ENCODE measurements at places on chromosomes 6 and 20.

DNA sequence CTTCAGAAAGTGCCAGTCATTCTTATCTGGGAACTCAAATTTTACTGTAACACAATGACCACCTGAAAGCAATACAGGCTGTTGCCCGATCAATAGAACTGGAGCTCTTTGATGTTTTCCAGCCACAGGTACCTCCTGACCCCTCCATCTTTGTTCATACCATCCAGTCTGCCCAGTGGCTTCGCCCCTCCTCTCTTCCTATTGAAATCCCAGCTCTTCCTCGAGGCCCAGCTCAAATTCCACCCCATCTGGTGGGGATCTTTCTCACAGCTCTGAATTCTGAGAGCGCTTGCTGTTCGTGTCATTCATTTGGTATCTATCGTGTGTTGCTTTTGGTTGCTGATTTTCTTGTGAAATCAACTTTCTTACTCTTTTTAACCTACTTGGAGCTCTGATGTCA, 87.9 kb upstream of the CNKSR3 start:
- DNase-seq: no peak

DNA sequence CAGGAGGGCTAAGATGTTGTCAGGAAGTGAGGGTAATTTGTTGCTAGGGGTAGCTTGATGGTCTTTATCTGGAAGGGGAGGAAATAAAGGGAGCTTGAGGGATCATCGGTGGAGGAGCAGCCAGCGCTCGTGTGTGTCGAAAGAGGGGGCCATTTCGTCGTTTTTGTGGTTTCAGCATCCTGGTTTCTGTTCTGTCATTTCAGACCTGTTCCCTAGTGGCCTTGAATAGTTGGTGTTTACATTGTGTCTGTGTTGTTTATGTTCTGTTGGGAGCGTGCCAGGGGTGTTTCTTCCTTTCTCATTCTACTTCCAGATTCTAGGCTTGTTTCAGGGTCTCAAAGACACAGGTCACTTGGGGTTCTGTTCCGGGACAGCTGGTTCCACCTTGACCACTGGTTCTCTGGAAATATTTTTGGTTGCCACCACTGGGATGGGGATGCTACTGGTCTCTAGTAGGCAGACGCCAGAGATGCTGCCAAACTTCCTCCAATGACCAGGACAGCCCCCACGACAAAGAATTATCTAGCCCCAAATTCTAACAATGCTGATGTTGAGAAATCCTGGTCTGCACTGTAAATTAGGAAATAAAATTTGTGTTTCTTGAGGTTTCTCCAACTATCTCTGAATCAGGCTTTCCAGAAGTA, 113.9 kb upstream of the NAA20 start:
- DNase-seq: no peak

- DNase-seq: no peak
Measured at GRCh38 chr20:16926626-16927430, 178.7 kb downstream of the OTOR start.

DNA sequence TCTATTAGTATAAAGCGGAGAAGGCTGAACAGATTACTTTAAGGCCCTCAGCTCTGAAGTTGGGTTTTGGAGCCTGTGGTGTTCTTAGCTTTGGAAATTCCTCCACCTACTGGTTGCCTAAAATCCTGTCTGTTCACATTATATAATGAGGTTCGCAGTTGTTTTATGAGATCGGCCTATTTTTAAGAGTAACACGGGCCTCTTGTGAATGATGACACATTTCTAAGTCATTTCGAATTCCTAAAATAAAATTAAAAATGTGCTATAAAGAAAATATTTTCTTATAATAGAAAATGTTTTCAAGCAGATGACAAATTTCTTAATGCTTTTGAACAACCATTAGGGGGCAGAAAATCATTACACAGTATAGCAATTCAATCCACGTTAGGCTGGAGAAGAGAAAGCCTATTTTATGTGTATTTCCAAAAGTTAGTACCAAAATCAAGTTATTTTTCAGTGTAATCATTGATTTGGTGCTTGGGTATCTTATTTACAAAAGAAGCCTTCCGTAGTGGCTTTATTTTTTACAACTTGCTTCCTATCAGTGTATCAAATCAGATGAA, 15.8 kb upstream of the FAM8A1 start:
- peak; percentile 67 for DNase-seq

DNA sequence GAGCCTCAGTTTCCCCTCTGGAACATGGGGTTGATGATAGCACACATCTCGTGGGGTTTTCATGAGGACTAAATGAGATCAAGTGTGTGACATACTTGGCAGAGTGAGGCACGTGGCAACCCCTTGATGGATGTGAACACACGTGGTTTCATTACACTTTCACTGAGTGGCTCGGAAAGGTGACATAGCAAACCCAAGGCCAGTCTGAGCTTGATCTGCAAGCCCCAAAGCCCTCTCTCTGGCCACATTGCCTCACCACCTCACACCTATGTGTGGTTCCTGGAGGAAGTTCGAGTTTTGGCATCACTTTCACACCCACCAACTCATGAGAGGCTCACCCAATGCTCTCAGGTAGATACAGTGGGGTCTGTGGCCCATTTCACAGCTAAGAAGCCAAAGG, 60.0 kb downstream of the CPNE5 start:
- no peak for DNase-seq

- DNase-seq: no peak
Measured at GRCh38 chr6:30480536-30481156, 8.7 kb upstream of the HLA-E start.

DNA sequence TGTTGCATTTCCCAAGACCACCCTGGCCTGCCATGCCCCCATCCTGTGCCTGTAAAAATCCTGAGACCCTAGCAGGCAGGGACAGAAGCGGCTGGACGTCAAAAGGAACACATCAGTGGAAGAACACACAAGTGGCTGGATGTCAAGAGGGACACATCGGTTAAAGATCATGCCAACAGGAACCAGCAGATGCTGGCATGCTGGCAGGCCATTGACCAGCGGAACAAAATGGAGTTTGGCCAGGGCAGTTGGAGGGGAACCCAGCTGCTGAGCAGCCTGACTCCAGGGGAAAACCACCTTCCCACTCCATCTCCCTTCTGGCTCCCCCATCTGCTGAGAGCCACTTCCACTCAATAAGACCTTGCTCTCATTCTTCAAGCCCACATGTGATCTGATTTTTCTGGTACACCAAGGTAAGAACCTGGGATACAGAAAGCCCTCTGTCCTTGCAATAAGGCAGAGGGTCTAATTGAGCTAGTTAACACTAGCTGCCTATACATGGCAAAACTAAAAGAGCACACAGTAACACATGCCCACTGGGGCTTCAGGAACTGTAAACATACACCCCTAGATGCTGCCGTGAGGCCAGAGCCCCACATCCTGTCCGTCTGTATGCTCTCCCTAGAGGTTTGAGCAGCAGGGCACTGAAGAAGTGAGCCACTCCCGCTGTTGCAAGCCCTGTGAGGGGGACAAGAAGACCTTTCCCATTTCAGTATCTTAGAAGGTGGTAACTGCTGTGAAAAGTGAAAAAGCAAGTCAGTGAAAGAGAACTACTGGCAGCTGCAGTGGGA, 4.2 kb upstream of the TSBP1 start:
- DNase-seq: no peak

DNA sequence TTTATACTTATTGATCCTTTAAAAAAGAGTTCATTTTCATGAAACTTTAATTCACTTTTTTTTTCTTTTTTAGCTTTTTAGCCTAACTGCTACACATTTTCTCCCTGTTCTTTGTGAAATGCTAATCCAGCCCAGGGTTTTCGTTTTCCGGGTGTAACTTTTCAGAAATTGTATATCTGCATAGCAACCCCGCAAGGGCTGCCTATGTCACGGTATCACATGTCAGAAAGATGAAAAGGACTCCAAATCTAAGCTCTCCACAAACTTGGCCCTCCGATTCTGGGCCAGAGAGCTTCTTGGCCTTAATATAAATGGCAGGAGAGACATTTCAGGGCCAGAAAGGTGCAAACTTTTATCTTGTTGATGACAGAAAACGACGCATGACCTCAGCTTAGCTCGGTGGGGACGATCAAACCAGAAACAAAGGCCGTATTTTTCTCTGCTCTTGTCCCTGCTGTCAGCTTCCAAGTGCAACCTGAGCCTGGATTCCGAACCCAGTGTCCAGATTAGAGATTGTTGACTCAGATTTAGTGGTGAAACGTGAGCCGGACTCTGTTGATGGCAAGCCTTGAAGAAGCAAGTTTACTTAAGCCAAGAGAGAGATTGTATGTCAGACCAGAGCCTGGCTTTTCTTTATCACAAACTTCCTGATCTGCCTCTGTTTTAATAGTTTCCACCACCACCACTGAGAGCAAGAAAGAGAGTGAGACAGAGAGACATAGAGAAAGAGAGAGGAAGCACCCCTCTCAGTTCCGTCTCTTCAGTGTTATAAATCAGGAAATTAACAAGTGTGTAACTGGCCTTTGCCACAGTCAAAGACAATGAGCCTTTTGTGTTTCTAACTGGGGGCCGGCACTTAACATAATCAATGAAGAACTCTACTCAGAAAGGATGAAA, 157.8 kb downstream of the SCML4 start:
- no peak for DNase-seq

- DNase-seq: no peak
Measured at GRCh38 chr6:106158816-106159215, 72.7 kb downstream of the PRDM1 start.

DNA sequence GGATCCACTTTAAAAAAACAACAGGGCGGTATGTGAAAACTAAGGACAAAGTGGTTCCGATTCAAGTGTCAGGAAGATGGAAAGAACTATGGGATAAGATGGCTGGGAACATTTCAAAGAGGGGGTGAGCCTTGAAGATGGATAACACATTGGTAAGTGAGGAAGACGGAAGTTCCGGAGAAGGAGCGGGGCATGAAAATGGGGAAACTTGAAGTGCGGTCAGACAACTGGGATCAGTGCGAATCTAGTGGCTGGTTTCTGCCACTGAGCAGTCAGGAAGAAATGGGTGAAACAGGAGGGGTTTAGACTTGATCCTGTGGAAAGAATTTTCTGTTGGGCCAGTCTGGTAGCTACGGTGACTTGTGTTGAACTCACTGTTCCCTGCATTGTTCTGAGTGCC, 1.2 kb downstream of the NAA20 start:
- no peak for DNase-seq

DNA sequence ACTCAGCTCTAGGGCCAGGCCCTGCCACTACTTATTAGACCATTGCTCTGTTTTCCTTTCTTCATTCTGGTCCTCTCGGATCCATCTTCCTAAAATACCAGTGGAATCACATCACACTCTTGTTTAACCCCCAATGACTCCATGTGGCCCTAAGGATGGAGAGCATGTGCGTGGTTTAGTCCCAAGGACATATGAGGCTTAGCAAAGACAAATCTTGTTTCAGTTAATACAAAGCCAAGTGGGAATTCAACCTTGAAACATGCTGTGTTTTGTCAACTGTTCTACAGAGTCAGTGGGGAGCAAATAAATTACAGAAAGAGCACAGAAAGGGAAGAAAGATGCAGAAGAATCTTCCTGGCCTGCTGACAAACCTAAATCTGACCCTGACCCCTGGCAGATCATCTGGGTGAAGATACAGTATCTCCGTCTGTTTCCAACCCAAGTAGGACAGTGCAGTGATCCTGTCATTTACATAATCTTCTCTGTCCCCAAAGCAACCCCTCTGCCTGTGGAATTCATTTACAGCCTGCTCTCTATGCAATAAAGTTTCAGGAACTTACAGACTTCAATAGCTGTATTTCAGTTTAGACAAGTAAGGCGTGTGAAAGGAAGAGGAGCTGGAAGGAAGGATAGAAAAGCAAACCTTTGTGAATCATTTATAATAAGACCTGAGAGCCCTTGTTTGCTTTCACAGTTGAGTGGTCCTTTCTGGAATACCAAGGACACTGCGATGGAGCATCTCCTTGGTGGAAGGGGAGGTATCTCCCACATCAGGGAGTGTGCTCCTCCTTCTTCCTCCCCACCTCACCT, 144.0 kb downstream of the THBS2 start:
- no peak for DNase-seq

GRCh38 chr6:23176883-23177282, 607.5 kb downstream of the HDGFL1 start:
- no peak for DNase-seq

- no peak for DNase-seq
Measured at GRCh38 chr6:109182578-109182977, 87.3 kb downstream of the CEP57L1 start.

DNA sequence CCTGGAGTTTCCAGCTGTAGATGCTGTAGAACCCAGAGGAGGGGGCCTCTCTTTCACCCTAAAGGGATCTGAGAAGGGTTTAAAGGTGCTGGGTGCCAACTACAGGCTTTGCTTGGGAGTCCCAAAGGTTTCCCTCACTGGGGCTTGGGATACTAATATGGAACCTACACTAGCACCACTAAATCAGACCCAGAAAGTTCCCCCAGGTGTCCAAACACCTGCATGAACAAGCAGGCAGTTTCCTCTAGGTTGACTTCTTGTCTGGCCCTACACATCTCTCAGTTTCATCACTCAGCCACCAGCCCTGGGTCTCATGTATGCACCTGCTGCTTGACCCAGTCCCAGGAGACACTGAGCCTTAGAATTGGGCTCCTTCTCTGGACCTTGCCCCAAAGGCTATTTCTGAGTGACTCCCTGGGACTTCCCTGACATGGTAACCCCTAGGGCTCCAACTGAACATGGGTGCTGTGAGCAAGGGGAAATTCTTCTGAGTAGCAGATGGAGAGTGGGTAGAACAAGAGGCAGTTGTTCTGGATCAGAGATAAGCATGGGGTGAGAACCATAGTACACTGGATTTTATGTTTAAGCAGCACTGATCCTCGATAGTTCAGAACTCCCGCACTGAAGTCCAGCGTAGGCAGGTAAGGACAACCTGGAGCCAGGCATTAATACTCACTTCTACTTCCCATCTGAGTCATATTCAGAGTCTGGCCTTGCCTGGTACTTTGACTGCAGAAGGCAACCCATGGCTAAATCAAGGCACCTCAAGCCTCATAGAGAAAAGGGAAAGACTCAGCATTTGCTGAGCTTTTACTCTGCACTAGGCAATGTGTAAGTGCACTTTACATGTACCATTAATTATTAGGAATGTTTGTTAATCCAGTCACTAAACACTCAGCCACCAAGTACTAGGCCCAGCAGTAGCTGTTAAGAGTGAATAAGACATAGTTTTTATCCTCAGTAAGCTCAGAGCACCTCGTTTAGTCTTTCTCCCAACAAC, 16.8 kb downstream of the BCL2L1 start:
- DNase-seq: no peak

DNA sequence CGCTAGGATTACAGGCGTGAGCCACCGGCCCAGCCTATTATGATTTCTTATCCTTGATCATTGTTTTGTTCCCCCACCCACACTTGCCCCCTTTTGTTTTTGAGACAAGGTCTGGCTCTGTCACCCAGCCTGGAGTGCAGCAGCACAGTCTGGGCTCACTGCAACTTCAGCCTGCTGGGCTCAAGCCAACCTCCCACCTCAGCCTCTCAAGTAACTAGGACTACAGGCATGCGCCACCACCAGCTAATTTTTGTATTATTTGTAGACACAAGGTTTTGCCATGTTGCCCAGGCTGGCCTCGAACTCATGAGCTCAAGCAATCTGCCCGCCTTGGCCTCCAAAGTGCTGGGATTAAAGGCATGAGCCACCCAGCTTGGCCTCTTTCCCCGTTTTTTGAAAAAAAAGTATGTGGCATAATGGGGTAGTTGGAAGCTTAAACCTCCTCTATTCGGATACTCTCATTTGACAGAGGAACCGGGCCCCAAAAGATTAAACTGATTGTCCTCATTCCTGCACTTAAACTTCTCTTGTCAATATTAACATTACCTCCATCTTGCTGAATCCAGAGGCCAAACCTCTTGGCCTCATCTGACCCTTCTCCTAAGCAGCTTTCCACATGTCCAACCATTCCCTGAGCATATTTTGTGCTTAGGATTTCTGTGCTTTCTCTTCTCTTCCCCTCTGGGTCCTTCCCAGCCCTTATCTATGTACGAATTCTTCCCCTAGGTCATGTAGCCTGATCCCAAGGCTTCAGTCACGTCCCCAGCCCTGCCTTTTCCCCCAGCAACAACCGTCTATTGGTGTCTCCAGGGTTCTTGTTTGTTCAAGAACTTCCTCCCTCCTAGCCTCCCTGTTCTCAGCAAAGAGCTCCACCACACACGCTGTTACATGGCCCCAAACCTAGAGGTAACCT, 6.1 kb upstream of the EZR start:
- DNase-seq: no peak
